ENCODE measurements at places on chromosomes 16 and 17.

DNA sequence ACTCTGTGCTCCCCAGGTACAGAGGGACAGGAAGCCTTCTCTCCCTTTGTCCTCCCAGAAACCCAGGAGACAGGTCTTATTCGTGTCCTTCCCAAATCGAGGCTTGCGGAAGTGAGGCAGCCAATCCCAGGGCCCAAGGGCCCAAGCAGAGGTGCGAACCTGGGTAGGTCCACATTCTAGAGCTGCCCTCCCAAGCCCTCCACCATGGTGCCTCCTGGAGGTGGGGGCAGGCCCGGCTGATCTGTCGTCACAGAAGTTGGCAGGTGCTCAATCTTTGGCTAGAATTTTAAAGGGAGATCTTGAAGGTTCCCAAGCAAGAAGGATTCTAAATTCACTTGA is 21.5 kb downstream of the MRC2 start:
- DNase-seq, result no peak

GRCh38 chr17:56514264-56514663 is 79.2 kb upstream of the NOG start:
- DNase-seq, result no peak

GRCh38 chr16:72015124-72015523 is 6.6 kb downstream of the DHODH start:
- peak; percentile 29 for DNase-seq

DNA sequence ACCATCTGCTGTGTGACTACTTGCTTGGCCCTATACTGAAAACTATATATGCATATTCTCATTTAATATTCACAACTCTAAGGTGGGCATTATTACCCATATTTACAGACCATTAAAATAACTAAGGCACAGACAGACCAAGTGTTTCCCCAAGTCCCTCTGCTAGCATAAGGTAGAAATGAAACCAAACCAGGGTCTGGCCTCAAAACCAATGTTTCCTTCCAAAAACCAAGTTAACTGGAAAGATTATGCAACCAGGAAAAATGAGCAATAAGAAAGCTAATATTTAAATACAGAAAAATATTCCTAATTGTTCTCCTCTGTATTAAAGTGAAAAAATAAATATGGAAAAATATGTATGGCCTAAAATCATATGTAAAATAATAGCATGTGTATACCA is 50.1 kb downstream of the XPO6 start:
- DNase-seq, result no peak

- DNase-seq, result peak; percentile 6
Observed at GRCh38 chr17:72338847-72339790, 218.3 kb downstream of the SOX9 start.
